Stimulated activated CD4-positive, alpha-beta T cell treated with anti-CD3 and anti-CD28 coated beads, TNF-alpha, amount 100 ng/mL, for 24 hours (primary cell): ENCODE measurements at places on chromosomes 6 and 20.

DNA sequence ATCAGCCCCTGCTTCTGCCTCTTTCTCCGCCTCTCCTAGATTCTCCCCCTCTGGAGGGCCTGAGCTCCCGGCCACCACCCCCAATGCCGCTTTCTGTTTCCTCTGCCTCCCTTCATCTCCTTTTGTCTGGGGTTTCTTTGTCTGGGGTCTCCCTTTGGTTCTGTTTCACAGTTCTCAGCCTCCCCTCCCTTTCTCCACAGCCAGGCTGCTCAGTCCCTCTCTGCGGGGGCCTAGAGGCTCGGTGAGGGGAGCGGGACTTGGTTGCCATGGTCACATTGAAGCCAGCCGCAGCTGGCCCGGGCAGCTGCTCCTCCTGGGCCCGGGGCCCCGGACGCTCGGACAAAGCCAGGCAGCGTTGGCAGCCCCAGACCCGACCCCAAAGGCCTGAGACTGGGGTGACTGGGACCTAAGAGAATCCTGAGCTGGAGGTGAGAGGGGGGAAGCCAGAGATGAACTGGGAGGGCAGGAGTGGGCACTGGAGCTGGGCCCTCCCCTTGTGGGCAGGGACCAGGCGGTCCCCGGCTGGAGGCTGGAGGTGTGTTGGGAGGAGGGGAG is 3.5 kb upstream of the DDR1 start:
- no peak for DNase-seq

DNA sequence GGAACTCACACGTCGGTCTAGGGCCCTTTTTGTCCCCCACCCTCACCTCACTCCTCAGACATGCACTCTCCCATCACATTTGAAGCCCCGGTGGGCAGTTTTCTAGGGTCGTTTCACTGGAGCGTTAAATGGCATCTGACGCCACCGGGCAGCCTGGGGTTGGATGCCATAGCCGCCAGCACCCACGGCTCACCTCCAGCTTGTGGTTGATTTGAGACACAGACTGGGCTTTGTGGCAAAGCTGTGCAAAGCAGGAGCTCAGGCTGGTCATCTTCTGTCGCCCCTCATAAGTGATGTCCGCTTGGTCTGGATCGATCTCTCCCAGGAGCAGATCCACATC is 530 bp downstream of the GOPC start:
- no peak for DNase-seq

DNA sequence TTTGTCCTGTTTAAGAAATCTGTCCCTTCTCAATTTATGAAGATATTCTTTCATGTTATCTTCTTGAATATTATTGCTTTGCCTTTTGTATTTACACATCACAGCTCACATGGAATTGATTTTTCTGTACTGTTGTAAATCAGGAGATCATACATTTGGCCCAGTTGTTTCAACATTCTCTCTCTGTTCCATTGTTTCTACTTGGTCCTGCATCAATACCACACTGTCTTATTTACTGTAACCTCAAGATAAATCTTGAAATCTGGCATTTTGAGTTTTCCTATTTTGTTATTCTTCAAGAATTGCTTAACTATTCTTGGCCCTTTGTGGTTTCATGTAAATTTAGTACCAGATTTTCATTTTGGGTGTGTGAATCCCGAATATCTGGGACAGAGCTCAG is 121.7 kb upstream of the CCN2 start:
- no peak for DNase-seq

GRCh38 chr6:17015551-17016381 is 86.1 kb upstream of the STMND1 start:
- no peak for DNase-seq

GRCh38 chr6:78962448-78962847 is 95.1 kb downstream of the IRAK1BP1 start:
- no peak for DNase-seq
